ENCODE measurements at places on chromosomes 2 and 18.

DNA sequence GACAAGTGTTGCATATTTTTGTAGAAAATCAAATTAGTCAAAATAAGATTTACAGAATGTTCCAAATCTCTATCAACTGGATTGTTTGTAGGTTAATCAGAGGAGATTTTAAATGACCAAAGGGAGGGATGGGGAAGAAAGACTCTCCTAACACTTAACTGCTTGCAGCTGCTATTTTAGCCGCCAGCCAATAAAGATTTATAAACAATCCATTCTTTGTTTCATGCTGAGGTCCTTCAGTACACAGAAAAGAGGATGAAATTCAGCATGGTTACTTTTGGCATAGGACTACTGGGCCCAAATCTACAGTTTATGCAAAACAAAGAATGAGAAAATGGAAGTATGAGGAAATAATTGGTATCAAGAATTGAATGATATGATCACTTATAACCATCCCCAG lies 86.4 kb upstream of the FN1 start:
- DNase-seq: no peak

GRCh38 chr18:21389283-21389682 lies 147.3 kb downstream of the GREB1L start:
- DNase-seq: no peak

- no peak for DNase-seq
Observed at GRCh38 chr2:233250568-233250967, 905 bp upstream of the ATG16L1 start.

- no peak for DNase-seq
Observed at GRCh38 chr18:568731-569130, 11.4 kb upstream of the CETN1 start.

- DNase-seq: no peak
Observed at GRCh38 chr2:198874472-198874858, 583.3 kb downstream of the SATB2 start.

- DNase-seq: no peak
Observed at GRCh38 chr2:97645112-97645694, 659 bp upstream of the COX5B start.
